ENCODE measurements at places on chromosomes 11 and 22. TPM values are rescaled to one million over a fixed set of nuclear protein-coding genes. Genes with fewer than 3 reads are reported as not detected.

ALG9 gene
- total RNA-seq = 36.8 TPM

CD59 gene
- total RNA-seq = 377 TPM

PGGHG gene
- 7.7 TPM for total RNA-seq

JAM3 gene
- total RNA-seq = 57.5 TPM

KDM4E gene
- total RNA-seq = not detected

FOLR2 gene
- total RNA-seq = not detected

- no peak for DNase-seq
Observed at GRCh38 chr11:121478895-121479697, 26.3 kb upstream of the SORL1-AS1 start.

- DNase-seq = peak; percentile 10
Observed at GRCh38 chr11:3637201-3637600, 4.6 kb downstream of the ART5 start.

GRCh38 chr11:120903686-120904085 is 120.2 kb upstream of the TBCEL start:
- DNase-seq = no peak

- no peak for DNase-seq
Observed at GRCh38 chr22:24191381-24191841, 10.1 kb downstream of the SUSD2 start.

DNA sequence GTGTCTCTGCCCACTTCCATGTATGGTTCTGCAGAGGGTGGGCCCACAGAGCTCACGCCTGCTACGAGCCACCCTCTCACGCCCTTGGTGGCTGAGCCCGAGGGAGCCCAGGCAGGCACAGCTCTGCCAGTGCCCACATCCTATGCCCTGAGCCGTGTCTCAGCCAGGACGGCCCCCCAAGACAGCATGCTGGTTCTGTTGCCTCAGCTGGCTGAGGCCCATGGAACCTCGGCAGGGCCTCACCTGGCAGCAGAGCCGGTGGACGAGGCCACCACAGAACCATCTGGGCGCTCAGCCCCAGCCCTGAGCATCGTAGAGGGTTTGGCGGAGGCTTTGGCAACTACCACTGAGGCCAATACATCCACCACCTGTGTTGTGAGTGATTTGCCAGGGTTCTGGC is 64.0 kb downstream of the OTOG start:
- peak; percentile 69 for DNase-seq

GRCh38 chr11:96680211-96681018 is 290.6 kb downstream of the JRKL start:
- no peak for DNase-seq

- DNase-seq = peak; percentile 21
Observed at GRCh38 chr11:8253566-8253965, 10.1 kb downstream of the LMO1 start.

DNA sequence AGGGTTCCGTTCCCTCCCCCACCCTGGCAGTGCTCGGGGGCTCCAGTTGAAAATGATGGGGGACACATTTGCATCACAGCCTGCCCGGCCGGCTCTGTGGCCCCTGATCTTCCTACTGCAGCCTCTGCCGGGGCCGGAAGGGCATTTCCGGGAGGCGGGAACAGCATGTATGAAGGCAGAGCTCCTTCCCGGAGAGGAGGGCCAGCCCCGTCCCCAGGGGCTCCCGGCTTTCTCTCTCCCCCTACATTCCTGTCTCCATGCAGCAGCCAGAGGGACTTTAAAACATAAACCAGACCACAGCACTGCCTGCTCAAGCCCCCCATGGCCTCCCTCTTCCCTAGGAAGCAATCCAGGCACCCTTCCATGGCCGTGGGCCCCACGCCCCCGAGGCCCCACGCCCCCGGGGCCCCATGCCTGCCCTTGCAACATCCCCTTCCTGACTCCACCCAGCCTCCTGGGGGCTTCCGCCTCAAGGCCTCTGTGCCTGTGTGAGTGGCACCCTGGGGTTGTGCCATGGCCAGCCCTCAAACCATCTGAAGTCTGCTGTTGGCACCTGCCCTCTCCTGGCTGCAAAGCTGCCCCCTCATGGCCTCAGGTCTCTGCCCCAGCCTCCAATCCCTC is 73.1 kb downstream of the CDKN1C start:
- DNase-seq = peak; percentile 90

- DNase-seq = no peak
Observed at GRCh38 chr11:75721852-75722668, 4.4 kb downstream of the MOGAT2 start.

GRCh38 chr11:362642-363442 is 6.5 kb upstream of the B4GALNT4 start:
- DNase-seq = peak; percentile 80

- DNase-seq = peak; percentile 80
Observed at GRCh38 chr11:11842421-11843008, 743 bp downstream of the USP47 start.

- DNase-seq = no peak
Observed at GRCh38 chr11:15972838-15973237, 383.5 kb downstream of the SOX6 start.

DNA sequence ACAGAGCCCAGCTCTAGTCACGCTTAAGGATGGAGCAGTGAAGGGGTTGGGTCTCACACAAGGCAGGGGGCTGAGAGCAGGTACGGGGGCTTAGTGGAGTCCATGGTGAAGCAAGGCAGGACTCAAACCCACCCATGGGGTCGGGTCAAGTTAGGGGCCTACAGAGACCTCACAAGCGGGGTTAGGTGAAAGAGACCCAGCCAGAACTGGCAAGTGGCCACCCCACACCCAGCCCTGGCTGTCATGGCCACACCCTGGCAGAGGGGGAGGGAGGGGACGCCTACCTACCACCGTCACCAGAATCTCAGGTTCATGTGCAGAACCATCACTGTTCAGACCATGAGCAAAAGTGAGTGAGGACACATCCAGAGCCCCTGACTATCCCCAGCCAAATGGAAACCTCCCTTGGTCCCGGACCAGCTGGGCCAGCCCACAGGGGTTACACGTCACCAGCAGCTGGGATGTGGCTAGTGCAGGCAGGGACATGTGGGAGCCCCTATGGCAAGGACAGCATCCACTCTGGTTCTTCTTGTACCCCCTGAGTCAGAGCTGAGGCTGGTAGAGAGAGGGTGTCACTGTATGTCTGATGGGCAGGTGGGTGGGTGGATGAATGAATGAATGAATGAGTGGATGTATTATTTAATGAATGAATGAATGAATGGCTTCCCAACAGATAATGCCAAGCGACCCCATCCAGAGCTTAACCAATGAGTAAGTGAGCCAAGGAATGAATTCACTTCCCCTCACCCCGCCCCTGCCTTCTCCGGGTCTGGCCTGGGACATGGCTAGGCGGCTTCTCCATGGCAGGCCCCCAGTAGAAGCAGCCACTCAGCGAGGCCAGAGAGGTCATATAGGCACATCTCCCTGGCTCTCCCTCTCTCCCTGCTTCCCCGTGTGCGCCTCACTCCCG is 681.6 kb downstream of the TBC1D22A start:
- DNase-seq = no peak

GRCh38 chr11:68342459-68343158 is 30.2 kb downstream of the LRP5 start:
- DNase-seq = peak; percentile 68

DNA sequence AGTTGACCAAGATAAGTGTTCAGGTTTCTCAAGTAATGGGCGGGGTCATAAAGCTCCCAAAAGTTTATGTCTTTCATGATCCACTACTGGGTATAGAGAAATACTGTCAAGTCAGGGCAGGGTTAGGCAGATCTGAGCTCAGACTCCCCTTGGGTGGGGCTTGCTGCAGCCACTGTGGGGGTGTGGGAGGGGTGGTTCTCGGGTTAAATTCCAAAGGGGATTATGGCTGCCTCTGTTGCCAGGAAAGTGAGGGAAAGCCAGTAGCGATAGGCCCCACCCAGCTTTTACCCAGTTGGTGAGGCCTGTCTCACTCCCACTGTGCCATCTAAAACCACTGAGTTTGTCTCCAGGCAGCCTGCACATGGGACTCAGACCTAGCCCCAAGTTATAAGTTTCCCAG is 37.8 kb downstream of the DLG2 start:
- no peak for DNase-seq

DNA sequence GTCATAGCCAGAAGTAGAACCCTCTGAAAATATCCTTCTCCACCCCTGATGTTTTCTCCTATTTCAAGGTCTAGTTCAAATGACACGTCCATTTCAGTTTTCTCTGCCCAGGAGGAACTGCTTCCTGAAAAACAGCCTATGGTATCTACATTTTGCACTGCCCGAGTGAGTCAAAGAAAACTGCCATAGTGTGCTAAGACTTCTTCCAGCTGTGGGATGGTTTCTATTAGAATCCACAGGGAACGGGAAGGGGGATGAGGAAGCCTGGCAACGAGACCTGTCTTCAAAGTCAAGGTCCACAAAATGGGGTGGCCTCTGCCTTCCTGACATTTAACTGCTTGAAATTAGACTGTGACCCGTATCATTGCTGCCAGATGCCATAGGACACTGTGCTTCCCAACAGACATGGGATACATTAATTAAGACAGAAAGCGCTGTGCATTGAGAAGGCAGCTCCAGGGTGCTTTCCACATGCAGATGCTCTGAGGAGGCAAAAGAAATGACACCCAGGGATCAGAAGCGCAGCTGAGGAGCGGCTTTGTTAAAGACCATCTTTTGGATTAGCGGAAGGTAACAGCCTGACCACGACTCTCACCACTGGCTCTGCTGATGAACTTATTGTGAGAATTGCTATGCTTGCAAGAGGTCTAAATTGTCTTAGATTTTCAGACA is 39.4 kb upstream of the NUP50 start:
- peak; percentile 46 for DNase-seq

- DNase-seq = no peak
Observed at GRCh38 chr11:2835296-2835695, 50.3 kb downstream of the CDKN1C start.

DNA sequence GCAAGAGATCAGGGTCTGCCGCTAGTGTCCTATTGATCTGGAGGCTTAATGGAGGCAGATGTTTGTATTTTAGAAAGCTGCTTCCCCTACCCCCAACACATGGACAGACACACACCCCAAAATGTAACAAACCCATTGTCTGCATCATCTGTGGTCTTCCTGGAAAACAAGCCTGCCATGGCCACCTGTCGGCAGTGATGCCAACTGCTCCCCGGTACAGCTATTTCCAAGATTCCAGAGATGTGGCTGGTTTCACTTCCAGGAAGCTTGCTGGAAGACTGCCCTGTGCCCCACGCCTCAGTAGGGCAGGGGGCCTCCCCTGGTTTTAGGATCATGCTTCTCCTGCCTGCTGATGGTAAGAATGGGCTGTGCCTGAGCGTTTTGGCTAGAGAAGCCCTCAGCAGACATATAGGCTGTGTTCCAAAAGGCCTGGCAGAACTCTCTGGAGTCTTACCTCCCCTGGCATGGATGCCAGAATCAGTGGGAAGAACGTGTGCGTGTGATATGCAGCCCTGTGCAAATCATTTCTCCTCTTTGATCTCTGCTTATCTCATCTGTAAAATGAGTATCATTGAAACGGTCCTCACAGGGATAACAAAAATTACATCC is 108.6 kb downstream of the FBXO7 start:
- DNase-seq = no peak
